ENCODE measurements at places on chromosomes 12 and 14. TPM values are rescaled to one million over a fixed set of nuclear protein-coding genes. Genes with fewer than 3 reads are reported as not detected.
A peak's percentile ranks its signal among the peaks of the same experiment; 100 is the strongest.

DNA sequence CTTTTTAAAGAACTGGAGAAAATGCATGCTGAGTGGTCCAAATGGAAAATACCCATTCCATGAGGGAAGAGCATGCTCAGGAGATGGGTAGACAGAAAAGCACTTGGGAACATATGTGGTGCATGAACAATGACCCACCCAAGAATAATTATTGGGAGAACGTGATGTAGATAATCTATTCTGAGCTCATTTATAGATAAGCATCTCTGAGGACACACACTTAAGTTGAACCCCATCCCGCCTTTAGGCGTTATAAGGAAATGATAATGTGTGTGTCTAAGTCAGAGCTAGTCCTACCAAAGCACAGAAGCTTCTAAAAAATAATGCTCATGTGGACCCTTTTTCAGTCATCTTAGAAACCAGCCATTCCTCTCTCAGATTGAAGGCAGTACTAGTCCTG is 189.9 kb downstream of the KTN1 start:
- no peak overlapping the region for H3K27ac ChIP-seq
- H3K4me1 ChIP-seq = peaks cover 3% of the 10 kb centered on the region
- H3K4me3 ChIP-seq = no peak overlapping the region
- no peaks in the 10 kb centered on the region for H3K36me3 ChIP-seq
- DNase-seq = no peak

DNA sequence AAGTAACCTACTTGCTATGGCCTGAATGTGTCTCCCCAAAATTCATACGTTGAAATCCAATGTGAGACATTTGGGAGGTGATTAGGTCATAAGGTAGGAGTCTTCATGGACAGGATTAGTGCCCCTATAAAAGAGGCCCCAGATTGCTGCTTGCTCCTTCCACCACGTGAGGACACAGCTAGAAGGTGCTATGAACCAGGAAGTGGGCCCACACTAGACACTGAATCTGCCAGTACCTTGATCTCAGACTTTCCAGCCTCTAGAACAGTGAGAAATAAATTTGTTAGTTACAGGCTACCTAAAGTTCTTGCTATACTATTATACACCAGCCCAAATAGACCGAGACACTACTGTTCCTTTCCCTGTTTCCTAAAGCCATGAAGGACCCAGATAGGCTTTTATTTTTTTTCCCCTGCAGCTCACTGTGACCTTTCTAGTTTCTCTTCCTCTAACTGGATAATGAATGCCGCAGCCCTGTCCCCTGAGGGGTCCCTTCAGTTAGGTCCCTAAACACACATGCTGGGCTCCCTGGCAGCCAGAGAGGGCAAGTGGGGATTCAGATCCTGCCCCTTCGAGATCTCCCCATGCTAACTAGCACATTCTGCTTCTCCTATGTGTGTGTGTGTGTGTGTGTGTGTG is 19.3 kb downstream of the SLC25A3 start:
- no peak overlapping the region for H3K4me3 ChIP-seq
- H3K4me1 ChIP-seq = no peaks in the 10 kb centered on the region
- H3K27ac ChIP-seq = no peak overlapping the region
- no peaks in the 10 kb centered on the region for H3K27me3 ChIP-seq
- DNase-seq = no peak
- H3K36me3 ChIP-seq = no peaks in the 10 kb centered on the region

DNA sequence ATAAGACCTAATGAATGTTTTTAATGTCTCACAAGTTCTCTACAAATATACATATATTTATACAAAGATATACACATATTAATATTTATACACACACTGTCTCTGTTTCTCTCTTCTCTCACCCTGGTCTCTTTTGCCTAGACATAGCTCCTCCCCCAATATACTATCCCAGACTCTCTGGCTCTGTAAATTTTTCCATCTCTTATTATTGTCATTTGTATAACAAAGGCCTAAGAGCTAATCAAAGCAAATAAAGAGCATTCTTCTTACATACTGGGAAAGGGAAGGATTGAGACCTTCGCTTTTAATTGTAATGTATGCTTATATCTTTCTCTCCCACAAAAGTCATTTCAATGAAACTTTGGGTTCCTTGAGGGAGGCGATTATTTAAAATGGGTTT is 318.1 kb downstream of the ADAMTS20 start:
- no peak for DNase-seq
- H3K27ac ChIP-seq = no peak overlapping the region
- H3K36me3 ChIP-seq = no peaks in the 10 kb centered on the region
- H3K27me3 ChIP-seq = no peaks in the 10 kb centered on the region
- no peaks in the 10 kb centered on the region for H3K4me1 ChIP-seq

DNA sequence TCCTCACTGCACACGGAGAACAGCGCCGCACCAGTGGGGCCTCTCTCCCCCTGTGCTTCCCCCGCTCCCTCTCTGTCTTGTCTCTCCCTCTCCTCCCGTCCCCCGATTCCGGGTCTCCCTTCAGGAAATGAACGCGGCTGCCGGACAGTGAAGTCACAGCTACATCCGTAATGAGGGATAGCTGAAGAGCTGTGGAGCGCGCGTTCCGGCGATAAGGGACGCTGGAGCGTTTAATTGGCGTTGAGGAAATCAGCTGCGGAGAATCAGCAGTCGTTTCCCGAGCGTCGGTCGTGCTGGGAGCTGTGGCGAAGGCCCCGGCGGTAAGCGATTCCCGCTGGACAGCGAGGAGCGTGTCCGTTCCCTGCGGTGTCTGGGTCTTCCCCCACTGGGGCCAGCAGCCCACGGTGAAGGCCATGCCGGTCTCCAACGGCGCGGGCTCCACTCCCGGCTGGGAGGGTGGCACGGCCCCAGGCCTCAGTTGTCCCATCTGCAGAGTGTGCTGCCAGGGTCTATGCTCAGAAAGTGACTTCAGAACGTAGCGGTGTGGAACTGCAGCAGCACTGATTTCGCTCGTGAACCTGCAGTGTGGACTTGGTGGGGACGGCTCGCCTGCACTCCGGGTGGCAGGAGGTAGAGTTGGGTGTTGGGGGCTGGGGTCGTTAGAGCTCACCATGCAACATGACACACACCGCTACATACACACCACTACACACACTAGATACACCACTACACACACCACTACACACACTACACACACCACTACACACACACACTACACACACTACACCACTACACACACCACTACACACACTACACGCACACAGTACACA is 10.9 kb downstream of the NOC4L start:
- no peak overlapping the region for H3K4me3 ChIP-seq
- no peak overlapping the region for H3K27ac ChIP-seq
- H3K27me3 ChIP-seq = no peaks in the 10 kb centered on the region
- H3K36me3 ChIP-seq = peaks cover 21% of the 10 kb centered on the region

- peak; percentile 92 for DNase-seq
- peak overlapping the region; percentile 86 for H3K27ac ChIP-seq
- H3K27me3 ChIP-seq = no peaks in the 10 kb centered on the region
- peak overlapping the region; percentile 37 for H3K4me3 ChIP-seq
Observed at GRCh38 chr14:77076113-77076631, 21.9 kb upstream of the CIPC start.

DNA sequence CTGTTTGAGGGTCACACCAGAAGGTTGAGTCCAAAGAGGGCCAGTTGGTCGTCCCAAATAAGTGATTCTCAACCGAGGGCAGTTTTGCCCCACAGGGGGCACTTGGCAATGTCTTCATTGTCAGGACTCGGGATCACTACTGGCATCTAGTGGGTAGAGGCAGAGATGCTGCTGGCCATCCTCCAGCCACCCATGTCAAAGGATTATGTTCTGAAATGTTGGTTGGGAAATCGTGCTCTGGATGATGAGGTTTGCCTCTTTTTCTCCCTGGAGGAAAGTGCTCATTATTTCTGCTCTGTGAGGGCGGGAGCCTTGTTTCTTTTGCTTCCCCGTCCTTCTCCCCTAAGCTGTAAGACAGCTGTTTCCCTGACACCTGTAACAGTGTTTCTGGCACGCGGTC is 3.6 kb downstream of the ZNF839 start:
- peaks cover 27% of the 10 kb centered on the region for H3K4me1 ChIP-seq
- no peak overlapping the region for H3K4me3 ChIP-seq
- H3K36me3 ChIP-seq = peaks cover 15% of the 10 kb centered on the region
- DNase-seq = peak; percentile 86

- H3K27ac ChIP-seq = no peak overlapping the region
- H3K36me3 ChIP-seq = no peaks in the 10 kb centered on the region
- H3K27me3 ChIP-seq = no peaks in the 10 kb centered on the region
- H3K4me1 ChIP-seq = no peaks in the 10 kb centered on the region
Observed at GRCh38 chr14:28608851-28609828, 157.4 kb upstream of the FOXG1 start.

DNA sequence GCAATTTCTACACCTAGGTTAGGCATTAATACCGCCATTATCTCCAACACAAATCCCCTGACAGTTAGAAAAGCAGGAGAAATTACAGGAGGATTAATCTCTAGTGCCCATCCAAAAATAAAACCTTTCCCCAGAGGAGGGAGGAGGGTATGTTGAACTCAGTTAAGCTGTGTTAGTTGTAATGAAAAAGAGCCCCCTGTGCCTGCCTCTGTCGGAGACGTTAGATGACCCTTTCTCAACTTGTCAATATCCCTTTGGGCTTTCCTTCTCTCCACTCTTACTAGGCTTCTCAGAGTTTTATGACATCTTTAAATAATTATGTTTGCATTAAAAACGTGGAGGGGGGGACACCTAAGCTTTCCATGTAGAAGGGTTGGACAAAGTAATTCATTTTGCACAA is 278.2 kb downstream of the PDZRN4 start:
- no peak overlapping the region for H3K27ac ChIP-seq
- DNase-seq = no peak
- no peaks in the 10 kb centered on the region for H3K36me3 ChIP-seq
- H3K27me3 ChIP-seq = no peaks in the 10 kb centered on the region
- H3K4me1 ChIP-seq = no peaks in the 10 kb centered on the region
- no peak overlapping the region for H3K4me3 ChIP-seq

DNA sequence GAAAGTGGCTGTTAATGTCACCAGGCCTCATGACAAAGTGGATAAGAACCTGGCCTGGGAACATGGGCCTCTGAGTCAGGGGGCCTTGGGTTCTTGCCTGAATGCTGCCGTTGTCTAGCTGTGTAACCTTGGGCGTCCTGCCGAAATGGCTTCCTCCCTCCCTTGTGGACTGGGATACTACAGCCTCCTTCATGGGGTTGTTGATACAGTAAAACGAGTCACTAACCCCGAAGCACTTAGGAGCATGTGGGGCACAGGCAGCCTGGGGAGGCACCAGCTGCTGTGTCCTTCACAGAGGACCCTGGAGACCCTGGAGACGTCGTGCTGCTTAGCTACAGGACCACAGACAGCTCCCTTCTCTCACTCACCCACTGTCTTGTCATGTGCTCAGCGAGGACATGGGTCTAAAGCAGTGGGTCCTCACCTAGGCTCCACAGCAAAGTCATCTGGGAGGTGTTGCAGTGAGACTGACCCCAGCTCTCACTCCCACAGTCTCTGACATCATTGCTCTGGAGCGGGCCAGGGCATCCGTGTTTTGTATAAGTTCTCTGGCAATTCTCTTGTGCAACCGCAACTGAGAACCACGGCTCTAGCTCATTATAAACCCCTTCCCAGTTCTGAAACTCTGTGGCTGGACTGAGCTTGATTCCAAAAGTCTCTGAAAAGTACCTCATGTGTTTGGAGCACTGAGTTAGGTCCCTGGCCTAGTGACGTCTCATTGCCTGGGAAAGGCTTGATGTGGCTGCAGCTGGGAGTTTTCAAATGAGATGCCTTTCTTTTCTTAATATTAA is 42.1 kb downstream of the SERPINA3 start:
- H3K27me3 ChIP-seq = no peaks in the 10 kb centered on the region
- no peaks in the 10 kb centered on the region for H3K4me1 ChIP-seq

DNA sequence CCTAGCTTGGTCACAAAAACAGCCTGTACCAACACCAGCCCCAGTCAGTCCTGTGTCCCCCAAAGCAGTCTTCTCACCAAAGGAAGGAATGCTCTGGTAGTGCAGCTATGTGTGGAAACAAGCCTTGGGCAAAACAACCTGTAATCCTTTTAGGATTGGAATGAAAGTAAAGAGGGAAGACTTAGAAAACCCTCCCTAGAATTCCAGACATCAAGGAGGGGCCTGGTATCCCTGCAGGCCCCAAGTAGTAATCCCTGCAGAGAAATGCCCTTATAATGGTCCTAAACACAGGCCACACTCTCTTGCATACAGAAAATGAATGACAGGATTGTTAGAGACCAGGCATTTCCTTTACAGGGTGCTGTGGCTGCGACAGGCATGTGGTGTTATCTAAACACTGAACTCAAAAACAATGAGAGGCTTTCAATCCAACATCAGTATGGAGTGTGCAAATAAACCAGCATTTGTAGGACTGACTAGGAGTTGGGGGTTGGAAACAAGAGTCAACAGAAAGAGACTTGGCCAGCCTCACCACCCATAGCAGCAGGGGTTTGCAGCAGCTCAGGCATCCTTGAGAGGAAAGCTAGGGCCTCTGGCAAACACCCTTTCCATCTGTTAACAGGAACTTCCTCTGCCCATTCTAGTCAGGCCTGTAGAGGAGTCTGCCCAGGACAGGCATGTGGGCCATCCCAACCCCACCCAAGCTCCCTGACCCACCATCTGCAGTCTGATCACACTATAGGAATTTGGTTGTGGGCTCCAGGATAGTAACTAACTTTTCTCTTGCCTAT is 59.1 kb downstream of the DCAF5 start:
- no peaks in the 10 kb centered on the region for H3K27me3 ChIP-seq
- peaks cover 26% of the 10 kb centered on the region for H3K36me3 ChIP-seq
- peak overlapping the region; percentile 16 for H3K27ac ChIP-seq

DNA sequence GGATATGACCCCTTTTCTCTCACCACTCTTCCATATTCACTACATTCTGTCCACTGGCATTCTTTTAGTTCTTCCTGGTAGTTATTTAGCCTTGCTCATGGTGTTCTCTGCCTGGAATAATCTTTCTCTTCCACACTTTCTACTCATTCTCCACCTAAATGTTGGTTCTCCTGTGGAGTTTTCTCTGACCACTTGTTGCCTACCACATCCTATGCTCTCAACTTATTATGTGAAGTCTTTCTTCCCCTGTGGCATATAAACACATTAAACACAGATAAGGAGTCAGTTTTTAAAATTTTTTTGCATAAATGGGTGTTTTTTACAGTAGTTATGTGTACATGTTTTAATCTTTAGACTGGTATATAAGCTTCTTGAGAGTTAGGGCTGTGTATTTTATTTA is 3.3 kb upstream of the SMARCC2 start:
- H3K36me3 ChIP-seq = no peaks in the 10 kb centered on the region
- H3K27ac ChIP-seq = no peak overlapping the region
- no peak for DNase-seq
- H3K4me1 ChIP-seq = peaks cover 18% of the 10 kb centered on the region
- H3K27me3 ChIP-seq = no peaks in the 10 kb centered on the region

- no peaks in the 10 kb centered on the region for H3K36me3 ChIP-seq
- H3K27ac ChIP-seq = no peak overlapping the region
- no peaks in the 10 kb centered on the region for H3K4me1 ChIP-seq
- DNase-seq = no peak
- no peak overlapping the region for H3K4me3 ChIP-seq
- H3K27me3 ChIP-seq = no peaks in the 10 kb centered on the region
Observed at GRCh38 chr12:81212996-81213696, 135.3 kb downstream of the ACSS3 start.

MTA1 gene
- 60.6 TPM for total RNA-seq

TWF1 gene
- total RNA-seq = 63.8 TPM

IFI27 gene
- 89.8 TPM for total RNA-seq

PLEKHH1 gene
- 16.9 TPM for total RNA-seq

Measured in suprapubic skin (tissue), 4 donors.